ENCODE measurements at places on chromosomes 2 and 18.

DNA sequence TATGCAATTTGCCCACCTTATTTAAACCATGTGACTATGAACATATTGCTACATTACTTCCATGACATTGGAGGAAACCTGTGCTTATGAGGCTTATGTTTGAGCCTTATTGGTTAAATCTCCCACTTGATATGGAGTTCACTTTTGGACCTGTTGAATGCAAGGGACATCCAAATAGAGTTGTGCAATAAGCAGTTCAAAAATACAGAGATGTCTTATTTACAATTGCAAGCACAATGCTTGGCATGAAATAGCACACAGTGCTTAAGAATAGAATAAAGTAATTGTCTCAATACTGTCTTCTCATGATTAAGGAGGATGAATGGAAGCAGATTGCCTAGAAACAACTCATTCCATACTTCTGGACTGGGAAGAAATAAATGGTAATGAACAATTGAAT, 793.5 kb downstream of the METTL4 start:
- no peak for DNase-seq

DNA sequence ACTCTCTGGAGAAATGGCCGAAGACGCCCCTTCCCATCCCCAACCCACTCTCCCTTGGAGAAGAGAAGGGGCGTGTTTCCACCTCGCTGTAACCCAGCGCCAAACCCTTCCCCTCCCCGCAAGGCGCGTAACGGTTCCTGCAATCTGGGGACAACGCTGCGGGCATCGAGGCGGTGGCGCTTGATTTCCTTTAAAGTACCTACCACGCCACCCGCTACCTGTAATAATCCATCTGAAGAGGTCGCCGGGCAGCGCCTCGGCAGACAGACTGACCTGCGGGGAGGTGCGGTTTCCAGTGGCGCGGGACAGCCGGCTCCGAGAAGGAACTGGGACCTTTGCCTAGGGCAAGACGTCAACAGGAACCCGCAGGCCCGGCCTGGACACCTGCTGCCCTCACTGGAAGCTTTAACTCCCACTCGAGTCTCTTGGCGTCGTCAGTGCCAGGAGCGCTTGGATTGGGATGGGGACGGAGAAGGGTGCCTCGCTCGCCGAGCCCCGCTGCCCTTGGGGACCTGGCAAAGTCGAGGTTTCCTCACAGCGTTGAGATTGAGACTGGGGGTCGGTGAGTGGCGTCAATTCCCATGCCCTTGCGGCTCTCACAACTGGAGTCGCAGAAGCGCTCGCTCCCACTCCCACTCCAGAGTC, at the start of gene CYP1B1:
TSS of gene CYP1B1 (minus strand) at position 645 of the 645 bp plus-strand sequence. CDS start 763 bp downstream, outside the sequence.
- no peak for DNase-seq

DNA sequence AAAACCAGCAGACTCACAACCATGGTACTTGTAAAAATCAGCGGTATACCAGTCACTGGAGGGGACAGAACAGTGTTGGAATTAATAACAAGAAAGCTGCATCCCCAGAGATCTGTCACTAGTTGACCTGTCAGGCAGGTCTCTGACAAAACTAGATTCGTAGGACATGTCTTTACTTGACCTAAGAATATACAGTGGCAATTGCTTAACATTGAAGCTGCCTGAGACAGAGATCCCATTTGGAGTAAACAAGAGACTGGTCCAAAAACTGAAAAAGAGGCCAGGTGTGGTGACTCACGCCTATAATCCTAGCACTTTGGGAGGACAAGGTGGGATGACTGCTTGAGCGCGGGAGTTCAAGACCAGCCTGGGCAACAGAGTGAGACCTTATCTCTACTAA, 7.2 kb upstream of the SS18 start:
- DNase-seq: no peak

- no peak for DNase-seq
Observed at GRCh38 chr2:58677748-58678147, 436.6 kb upstream of the FANCL start.

- DNase-seq: no peak
Observed at GRCh38 chr18:79484661-79485621, 89.2 kb downstream of the NFATC1 start.

All from CD4-positive, alpha-beta T cell treated with Interleukin-2 at 100 ng/mL for 4 hours (primary cell).